ENCODE measurements at places on chromosomes 1 and 21. TPM values are rescaled to one million over a fixed set of nuclear protein-coding genes. Genes with fewer than 3 reads are reported as not detected.

TTC22 gene
- total RNA-seq = 8.8 TPM

GRCh38 chr1:153795934-153796785 is 21.0 kb downstream of the SLC27A3 start:
- DNase-seq = no peak

NHLH2 gene
- total RNA-seq = not detected

CLDN19 gene
- total RNA-seq = 2.9 TPM

DNA sequence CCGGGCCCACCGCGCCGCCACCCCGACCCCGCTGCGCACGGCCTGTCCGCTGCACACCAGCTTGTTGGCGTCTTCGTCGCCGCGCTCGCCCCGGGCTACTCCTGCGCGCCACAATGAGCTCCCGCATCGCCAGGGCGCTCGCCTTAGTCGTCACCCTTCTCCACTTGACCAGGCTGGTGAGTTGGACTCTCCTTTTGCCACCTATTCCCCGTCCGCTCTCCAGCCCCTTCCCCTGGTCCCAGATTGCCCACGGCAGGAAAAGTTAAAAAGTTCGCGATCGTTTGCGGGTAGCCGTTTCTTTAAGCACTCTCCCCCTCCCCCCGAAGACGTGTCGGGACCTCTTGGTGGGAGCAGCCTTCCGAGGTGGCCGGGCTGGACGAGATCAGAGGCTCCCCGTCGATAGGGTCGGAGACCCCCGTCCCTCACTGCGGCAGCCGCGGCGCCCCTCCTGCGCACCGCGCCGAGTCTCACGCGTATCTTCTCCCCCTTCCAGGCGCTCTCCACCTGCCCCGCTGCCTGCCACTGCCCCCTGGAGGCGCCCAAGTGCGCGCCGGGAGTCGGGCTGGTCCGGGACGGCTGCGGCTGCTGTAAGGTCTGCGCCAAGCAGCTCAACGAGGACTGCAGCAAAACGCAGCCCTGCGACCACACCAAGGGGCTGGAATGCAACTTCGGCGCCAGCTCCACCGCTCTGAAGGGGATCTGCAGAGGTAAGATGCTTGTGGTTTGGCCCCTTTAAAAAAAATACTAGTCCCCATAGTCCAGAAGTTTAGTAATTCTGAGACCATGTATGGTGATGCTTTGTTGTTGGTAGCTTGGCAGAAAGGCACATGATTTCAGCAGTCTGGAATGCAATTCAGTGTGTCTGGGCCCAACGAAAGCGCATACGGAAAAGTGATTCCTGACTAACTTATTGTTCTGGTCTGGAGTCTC is 576 bp downstream of the CCN1 start:
- DNase-seq = peak; percentile 81

DNA sequence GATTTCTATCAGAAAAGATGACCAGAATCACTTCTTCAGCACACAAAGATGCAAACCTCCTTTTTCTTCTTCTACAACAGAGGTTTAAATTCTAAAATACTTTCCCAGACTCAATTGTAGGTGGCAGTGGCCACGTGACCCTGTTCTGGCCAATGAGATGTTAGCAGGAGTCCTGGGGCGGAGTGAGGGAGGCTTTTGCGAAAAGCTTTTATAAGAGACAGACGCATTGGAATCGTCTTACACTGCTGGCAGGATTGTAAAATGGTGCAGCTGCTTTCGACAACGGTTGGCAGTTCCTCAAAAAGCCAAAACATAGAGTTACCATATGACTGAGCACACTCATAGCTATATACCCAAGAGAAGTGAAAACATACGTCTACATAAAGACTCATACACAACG is 87.0 kb upstream of the MAGI3 start:
- no peak for DNase-seq

- DNase-seq = no peak
These were observed 9.2 kb upstream of the RXRG start for GRCh38 chr1:165454091-165454610.

DNA sequence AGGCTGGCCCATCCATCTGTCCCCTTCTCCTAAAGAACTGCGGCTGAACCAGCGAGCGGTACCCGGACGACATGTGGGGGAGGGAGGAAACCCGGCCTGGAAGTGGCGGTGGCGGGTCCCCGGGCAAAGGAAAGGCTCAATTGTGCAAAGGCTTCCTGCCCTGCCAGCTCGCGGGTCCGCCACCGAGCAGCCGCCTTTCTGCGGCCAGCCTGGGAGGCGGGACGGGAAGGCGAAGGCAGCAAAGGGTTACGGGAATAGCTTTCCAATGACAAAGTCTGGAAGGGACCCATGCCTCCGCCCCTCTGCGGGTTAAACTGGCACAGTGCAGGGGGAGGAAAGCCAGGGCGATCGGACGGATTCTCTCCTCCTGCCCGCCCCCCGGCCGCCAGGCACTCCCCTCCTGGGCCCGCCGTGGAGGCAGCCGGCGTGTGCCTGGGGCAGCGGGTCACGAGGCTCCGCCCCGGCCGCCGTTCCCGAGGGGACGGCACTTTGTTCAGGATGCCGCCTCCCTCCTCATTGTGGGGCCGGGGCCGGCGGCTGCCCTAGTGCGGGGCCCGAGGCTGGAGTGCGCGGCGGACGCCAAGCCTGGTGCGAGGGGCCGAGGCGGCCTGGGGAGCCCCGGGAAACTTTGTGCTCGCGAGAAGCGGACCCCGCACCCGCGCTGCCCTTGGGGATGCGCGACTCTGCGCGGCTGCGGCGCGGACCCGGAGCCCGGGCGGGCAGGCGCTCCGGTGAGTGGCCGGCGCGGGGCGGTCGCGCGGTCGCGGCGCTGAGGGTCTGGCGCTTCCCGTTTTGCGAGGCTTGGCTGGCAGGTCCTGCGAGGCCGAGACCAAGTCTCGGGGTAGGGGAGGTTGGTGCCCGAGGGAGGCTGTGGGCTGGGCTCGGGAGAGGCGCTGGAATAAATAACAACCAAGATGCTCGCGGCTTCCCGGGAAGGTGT is at the start of gene NAV1:
Gene NAV1 (plus strand): TSS at position 516 of the 940 bp plus-strand sequence. CDS start 83,758 bp downstream, outside the sequence.
- DNase-seq = no peak

DNA sequence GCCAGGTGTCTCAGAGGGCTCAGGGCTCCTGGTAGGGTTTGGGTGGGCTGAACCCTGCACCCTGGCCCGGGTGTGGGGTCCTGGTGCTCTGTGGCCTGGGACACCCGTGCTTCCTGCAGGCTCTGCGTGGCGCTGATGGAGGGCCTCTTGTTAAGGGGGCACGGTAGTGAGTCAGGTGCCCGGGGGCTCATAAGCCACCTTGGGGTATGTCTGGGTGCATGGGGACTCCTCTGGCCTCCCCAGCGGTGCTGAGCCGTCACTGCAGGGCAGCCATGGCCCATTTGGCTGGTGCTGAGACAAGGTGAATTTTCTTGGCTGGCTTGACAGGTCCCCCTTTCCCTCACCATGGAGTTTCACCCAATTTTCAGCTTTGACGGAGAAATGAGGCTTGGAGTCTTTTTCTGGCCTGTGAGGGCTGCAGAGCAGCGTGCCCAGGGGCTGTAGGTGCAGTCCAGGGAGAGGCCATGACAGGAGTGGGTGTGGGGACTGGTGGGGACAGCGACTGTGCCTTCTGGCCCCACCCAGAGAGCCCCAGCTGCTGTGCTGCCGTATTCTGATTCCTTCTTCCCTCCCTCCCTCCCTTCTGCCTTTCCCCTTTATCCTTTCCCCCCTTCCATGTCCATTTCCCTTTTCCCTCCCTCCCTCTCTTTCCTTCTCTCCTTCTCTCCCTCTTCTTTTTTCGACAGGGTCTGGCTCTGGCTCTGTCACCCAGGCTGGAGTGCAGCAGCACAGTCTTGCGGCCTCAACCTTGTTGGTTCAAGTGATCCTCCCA is 40.4 kb downstream of the SKI start:
- DNase-seq = no peak

GRCh38 chr1:89935235-89935634 is 59.7 kb upstream of the ZNF326 start:
- DNase-seq = no peak

GRCh38 chr1:214658785-214659184 is 55.8 kb downstream of the CENPF start:
- DNase-seq = peak; percentile 55

GRCh38 chr1:3000671-3001470 is 20.4 kb upstream of the ACTRT2 start:
- DNase-seq = no peak

ACTL8 gene
- total RNA-seq = 88.9 TPM

- DNase-seq = no peak
These were observed 9.1 kb downstream of the ANGPTL7 start for GRCh38 chr1:11198257-11198656.

PLA2G2D gene
- total RNA-seq = not detected

C1QA gene
- total RNA-seq = not detected

DNA sequence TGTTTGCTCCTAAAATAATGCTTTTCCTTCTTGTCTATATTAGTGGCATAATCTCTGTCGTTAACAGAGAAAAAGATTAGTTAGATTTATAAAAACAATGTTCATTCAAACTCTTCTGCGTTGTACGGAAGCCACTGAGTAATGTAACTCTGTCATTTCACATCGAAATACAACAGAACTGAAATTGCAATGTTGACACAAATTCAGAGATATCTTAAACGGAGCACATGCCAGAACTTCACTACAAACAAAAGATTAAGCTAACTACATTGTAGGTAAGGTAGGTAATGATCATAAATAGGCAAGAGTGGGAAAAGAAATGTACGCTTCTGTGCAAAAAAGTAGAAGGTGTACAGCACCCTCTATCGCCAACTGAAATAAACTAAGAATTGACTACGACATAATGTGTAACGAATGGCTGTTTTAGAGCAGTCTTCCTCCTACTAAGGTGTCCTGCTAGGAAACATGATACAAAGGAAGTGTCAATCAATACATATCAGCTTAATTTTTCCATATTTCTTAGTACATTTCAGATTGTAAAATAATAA is 56.6 kb downstream of the PCNX2 start:
- DNase-seq = no peak

DNA sequence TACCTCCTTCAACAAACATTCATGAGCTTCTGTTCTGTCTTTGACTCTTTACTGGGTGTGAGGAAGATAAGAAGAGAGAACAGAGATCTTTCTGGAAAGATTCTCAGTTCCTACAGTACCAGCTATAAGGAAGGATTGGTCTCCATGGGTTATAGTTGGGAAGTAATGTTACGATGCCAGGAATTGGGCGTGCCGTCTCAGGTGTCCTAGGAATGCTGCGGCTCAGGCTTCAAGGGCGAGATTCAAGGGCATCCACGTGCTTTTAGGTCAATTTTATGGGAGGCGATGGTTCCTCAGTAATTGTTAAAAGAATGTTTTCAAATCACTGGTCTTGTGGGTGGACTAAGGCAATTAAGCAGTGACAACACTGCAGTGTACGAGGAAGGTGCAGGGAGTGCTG is 27.3 kb downstream of the COG2 start:
- no peak for DNase-seq

AIM2 gene
- total RNA-seq = not detected

SLC2A5 gene
- total RNA-seq = 0.70 TPM

NBPF4 gene
- 0.88 TPM for total RNA-seq

- DNase-seq = no peak
These were observed 31.6 kb downstream of the EEIG2 start for GRCh38 chr1:108591466-108591865.

Measured in Caco-2 (cell line).